Epithelial cell of umbilical artery (primary cell): ENCODE measurements at places on chromosomes 16 and 17. TPM values are rescaled to one million over a fixed set of nuclear protein-coding genes. Genes with fewer than 3 reads are reported as not detected.

Gene TLCD3A
- total RNA-seq = 17.5 and 36.6 TPM in 2 replicates

Gene SEPTIN1
- not detected in 2 replicates for total RNA-seq

Gene RNF227
- total RNA-seq = 0.65 and 0.76 TPM in 2 replicates

Gene TANC2
- 8.7 and 26.3 TPM in 2 replicates for total RNA-seq

Gene METTL26
- 68.7 and 115 TPM in 2 replicates for total RNA-seq

Gene C17orf107
- total RNA-seq = 0.61 and 1.3 TPM in 2 replicates

Gene FZD2
- 1.4 and 2.6 TPM in 2 replicates for total RNA-seq

Gene CD7
- total RNA-seq = not detected in 2 replicates

Gene CACNG1
- total RNA-seq = not detected in 2 replicates

Gene CHD9NB
- 0.97 and 1.2 TPM in 2 replicates for total RNA-seq

Gene NGFR
- total RNA-seq = under 0.01 and 0.30 TPM in 2 replicates

Gene MMP25
- under 0.01 TPM in 1 of 2 replicates, not detected in the other for total RNA-seq

Gene KCTD19
- 0.61 TPM in 1 of 2 replicates, not detected in the other for total RNA-seq

Gene KIF2B
- total RNA-seq = not detected in 2 replicates

Gene HOXB5
- total RNA-seq = under 0.01 and 0.61 TPM in 2 replicates

Gene TBC1D3D
- total RNA-seq = not detected in 2 replicates

Gene ZNF385C
- total RNA-seq = not detected in 2 replicates

Gene NDUFB10
- total RNA-seq = 143 and 149 TPM in 2 replicates

Gene KRTAP9-8
- total RNA-seq = not detected in 2 replicates

Gene SLC16A11
- total RNA-seq = 0.32 and 0.46 TPM in 2 replicates

Gene DUSP14
- 27.9 and 40.3 TPM in 2 replicates for total RNA-seq

Gene EIF4A3
- total RNA-seq = 130 and 133 TPM in 2 replicates

Gene ACBD4
- total RNA-seq = 2.6 and 5.2 TPM in 2 replicates

Gene BAIAP3
- 0.32 and 0.91 TPM in 2 replicates for total RNA-seq

Gene CNTNAP1
- 2.6 and 11.2 TPM in 2 replicates for total RNA-seq

Gene AHSP
- total RNA-seq = not detected in 2 replicates

Gene PSME3IP1
- total RNA-seq = 84.8 and 96.1 TPM in 2 replicates

Gene CDRT15L2
- not detected in 2 replicates for total RNA-seq

Gene KRTAP2-3
- total RNA-seq = not detected in 2 replicates

Gene TIGD7
- total RNA-seq = 2.3 TPM in 2 replicates

Gene MARVELD3
- total RNA-seq = not detected in 2 replicates

Gene GGA3
- total RNA-seq = 8.4 and 10.6 TPM in 2 replicates

Gene KCNG4
- total RNA-seq = not detected in 2 replicates

Gene CES1
- total RNA-seq = not detected in 2 replicates

Gene NME3
- total RNA-seq = 80.9 and 93.5 TPM in 2 replicates

Gene AATK
- 3.3 and 5.2 TPM in 2 replicates for total RNA-seq

Gene CTRB2
- total RNA-seq = not detected in 2 replicates

Gene ZFPM1
- total RNA-seq = 0.30 and 0.97 TPM in 2 replicates

Gene SLC6A2
- not detected in 2 replicates for total RNA-seq

Gene HS3ST2
- total RNA-seq = under 0.01 TPM in 1 of 2 replicates, not detected in the other

Gene ZNF423
- 0.46 and 1.3 TPM in 2 replicates for total RNA-seq

Gene FSCN2
- total RNA-seq = 0.65 TPM in 1 of 2 replicates, not detected in the other

Gene ZG16B
- 0.65 and 1.5 TPM in 2 replicates for total RNA-seq

Gene KRTAP4-5
- not detected in 2 replicates for total RNA-seq

Gene TEKT3
- under 0.01 TPM in 1 of 2 replicates, not detected in the other for total RNA-seq

Gene SLC16A6
- total RNA-seq = 0.91 and 0.97 TPM in 2 replicates

Gene MAPT
- under 0.01 TPM in 1 of 2 replicates, not detected in the other for total RNA-seq

Gene LPO
- not detected in 2 replicates for total RNA-seq

Gene MRPL12
- total RNA-seq = 11.0 and 13.7 TPM in 2 replicates

Gene TNK1
- 0.91 TPM in 1 of 2 replicates, not detected in the other for total RNA-seq

Gene PFAS
- 37.0 and 39.2 TPM in 2 replicates for total RNA-seq

Gene SRCIN1
- total RNA-seq = 0.32 TPM in 1 of 2 replicates, not detected in the other

Gene SOX15
- total RNA-seq = not detected in 2 replicates

Gene C1QTNF8
- total RNA-seq = not detected in 2 replicates

Gene EEF2KMT
- total RNA-seq = 15.3 and 18.4 TPM in 2 replicates

Gene AXIN2
- 1.8 and 2.3 TPM in 2 replicates for total RNA-seq

Gene GSDMA
- not detected in 2 replicates for total RNA-seq
